ENCODE measurements at places on chromosomes 3 and 15. TPM values are rescaled to one million over a fixed set of nuclear protein-coding genes. Genes with fewer than 3 reads are reported as not detected.
A peak's percentile ranks its signal among the peaks of the same experiment; 100 is the strongest.

CPN2 gene
- not detected for total RNA-seq

VIPR1 gene
- total RNA-seq = 6.6 TPM

LMAN1L gene
- not detected for total RNA-seq

MAGEF1 gene
- total RNA-seq = 13.6 TPM

GLDN gene
- total RNA-seq = not detected

ISLR2 gene
- 0.05 TPM for total RNA-seq

DNA sequence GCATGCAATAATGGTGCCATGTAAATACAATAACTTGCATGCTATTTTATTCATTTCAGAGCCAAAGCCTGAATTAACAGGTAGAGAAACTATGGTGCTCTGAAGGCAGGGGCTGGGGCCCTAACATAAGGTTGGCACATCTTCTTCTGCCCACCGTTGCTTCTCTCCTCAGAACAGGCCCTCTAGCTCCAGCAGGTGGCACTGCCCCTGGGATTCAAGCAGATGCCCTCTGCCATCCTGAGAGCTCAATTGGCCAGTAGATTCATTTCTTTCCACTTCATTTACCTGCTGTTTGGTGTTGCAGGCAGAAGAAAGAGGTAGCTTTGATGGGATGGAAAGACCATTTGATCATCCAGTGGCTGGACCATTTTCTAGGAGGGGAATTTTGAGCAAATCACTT is 130.5 kb downstream of the FOXB1 start:
- peak; percentile 36 for DNase-seq

DNA sequence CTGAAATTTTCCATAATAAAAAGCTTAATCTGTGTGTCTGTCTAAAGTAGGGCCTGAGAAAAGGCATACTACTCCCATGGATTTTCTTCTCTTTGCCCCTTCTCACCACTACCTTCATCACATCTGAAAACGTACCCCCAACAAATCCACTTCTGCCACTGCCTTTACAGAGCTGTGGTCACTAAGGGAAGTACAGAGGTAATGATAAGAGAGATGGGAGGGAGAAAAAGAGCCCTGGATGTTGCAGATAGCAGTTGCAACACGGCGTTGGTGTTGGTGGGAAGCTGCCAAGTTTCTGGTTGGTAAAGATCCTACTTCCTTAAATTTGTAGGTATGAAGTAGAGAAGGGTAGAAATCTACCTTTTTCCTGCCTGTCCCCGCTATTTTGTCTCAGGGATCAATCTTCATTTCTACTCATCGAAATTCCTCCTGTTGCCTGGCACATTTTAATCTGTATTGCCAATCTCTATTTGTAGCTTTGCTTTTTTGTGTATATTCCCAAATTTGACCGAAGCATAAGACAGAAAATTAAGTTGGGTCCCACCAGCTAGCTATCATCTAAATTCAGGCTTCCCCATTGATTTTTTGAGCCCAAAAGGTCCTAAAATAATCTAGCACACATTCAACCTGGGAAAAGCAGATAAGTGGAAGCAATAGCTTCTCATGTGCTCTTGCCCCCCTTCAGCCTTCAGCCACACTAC is 102.9 kb downstream of the TFDP2 start:
- no peak for DNase-seq

DNA sequence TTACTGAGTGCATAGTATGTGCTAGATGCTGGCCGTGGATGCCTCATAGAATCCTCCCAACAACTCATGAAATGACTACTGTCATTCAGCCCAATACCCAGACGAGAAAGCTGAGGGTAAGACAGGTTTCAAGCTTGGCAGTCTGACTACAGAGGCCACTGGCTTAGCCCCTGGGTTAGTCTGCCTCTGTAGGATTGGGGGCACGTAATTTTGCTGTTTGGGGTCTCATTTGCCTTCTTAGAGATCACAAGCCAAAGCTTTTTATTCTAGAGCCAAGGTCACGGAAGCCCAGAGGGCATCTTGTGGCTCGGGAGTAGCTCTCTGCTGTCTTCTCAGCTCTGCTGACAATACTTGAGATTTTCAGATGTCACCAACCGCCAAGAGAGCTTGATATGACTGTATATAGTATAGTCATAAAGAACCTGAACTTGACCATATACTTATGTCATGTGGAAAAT is 1.0 kb upstream of the CCR5 start:
- DNase-seq = peak; percentile 63

DNA sequence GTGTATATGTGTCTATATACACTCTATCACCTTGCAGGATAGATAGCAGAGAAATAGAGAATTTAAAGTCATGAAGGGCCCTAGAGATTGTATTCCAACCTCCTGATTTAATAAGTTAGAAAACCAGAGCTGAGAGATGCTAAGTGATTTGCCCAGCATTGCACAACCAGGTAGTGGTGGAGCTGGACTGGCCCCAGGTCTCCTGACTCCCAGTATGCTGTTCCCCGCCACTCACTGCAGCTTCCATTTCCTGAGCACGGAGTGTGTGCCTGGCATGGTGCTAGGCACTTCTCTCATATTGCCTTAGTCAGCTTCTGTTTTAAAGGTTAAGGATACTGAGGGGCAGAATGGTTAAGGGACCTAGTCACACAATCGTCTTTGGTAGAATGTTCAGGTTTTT is 129.4 kb upstream of the KLHL25 start:
- no peak for DNase-seq

DNA sequence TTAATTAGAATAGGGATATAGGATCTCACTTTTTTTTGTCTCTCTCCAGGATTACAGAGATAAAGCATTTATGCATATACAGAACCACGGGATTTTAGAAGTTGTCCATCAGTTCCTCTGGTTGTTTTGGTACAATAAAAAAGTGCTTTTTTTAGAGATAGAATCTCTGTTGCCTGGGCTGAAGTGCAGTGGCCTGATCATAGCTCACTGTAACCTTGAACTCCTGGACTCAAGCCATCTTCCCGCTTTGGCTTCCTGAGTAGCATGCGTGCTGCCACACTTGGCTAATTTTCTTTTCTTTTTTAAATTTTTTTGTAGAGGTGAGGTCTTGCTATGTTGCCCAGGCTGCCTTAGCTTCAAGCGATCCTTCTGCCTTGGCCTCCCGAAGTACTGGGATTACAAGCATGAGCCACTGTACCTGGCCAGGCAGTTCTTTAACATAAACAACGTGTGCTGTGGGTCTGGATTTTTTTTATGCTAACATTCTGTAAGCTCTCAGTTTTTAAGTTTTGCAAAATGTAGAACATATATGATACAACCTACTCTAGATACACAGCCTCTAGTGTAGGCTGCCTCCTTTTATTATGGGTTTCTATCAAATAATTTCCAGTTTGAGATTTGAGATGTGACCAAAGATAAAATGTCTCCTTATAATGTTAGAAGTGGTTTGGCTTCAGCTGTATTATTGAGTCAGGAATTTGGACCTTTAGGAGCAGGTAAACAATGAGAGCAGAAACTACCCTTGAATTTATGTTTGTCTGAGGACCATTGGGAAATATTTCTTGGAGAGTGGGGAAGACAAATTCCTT is 57.4 kb upstream of the ULK4 start:
- no peak for DNase-seq

- DNase-seq = no peak
These were observed 302.2 kb downstream of the PTPRG start for GRCh38 chr3:61863579-61863978.

DNA sequence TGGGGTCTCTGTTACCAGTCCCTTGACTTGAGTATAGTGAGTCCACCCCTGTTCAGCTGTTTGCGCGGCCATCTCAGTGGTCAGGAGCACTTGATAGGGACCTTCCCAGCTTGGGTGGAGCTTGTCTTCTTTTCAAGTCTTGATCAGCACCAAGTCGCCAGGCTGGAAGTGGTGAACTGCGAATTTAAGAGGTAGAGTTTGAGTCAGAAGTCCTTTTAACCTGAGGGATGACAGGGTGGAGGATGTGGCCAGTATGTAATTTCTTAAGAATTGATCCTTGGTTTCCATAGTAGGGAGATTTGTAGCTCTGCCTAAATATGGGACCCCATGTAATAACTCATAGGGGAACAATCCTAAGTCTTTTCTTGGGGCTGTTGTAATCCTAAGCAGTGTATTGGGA is 86.3 kb upstream of the XCR1 start:
- DNase-seq = no peak

GRCh38 chr3:81393251-81393650 is 368.2 kb downstream of the GBE1 start:
- no peak for DNase-seq

GRCh38 chr3:126773167-126773566 is 69.1 kb downstream of the CHCHD6 start:
- DNase-seq = no peak

Measured in activated CD4-positive, alpha-beta T cell treated with anti-CD3 and anti-CD28 coated beads for 36 hours (primary cell).